ENCODE measurements at places on chromosomes 1 and 21. TPM values are rescaled to one million over a fixed set of nuclear protein-coding genes. Genes with fewer than 3 reads are reported as not detected.

DNA sequence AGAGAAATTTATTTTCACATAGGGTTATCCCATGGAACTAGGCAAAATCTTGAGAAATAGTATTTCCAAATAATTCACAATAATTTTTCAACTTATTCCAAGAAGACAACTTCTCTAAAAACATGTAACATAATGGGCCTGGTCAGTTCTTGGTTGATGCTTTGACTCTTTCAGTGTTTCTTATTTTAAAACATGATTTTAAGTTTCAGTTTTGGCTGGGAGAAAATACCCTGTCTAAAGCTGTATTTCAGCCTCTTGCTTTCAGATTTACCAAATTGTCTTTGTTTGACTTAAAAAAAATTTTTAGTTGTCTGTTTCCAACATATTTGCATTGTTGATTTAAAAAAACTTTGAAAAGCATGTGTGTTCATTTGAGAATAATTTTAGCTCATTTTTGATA, 5.1 kb downstream of the OR2T4 start:
- no peak for DNase-seq

GRCh38 chr1:221415651-221416050, 326.2 kb downstream of the DUSP10 start:
- no peak for DNase-seq

GRCh38 chr1:30403726-30404125, 319.7 kb downstream of the MATN1 start:
- DNase-seq, result no peak

- no peak for DNase-seq
Observed at GRCh38 chr1:225896937-225897549, 8.1 kb upstream of the LEFTY1 start.

GRCh38 chr1:35210321-35211119, 17.6 kb upstream of the SFPQ start:
- DNase-seq, result no peak

DNA sequence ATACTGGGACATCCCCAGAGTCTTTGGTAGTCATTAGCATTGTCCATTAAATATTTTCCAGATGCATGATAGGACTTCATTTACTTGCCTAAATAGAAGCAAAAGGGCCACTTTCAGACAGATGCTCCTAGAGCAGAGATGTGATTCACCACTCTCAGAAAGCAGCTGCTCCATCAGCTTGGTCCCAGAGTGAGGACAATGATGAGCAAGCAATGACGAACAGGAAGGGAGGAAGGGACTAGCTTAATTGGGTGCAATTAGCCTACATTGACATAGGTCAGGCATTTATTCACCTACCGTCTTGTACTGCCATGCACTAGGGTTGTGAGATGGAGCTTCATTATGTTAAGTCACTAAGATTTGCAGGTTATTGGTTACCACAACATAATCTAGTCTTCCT, 85.1 kb upstream of the PLXNA2 start:
- no peak for DNase-seq

- DNase-seq, result no peak
Observed at GRCh38 chr1:48767975-48768510, 8.6 kb downstream of the BEND5 start.

- DNase-seq, result no peak
Observed at GRCh38 chr1:180594723-180595122, 36.0 kb downstream of the OVAAL start.

DNA sequence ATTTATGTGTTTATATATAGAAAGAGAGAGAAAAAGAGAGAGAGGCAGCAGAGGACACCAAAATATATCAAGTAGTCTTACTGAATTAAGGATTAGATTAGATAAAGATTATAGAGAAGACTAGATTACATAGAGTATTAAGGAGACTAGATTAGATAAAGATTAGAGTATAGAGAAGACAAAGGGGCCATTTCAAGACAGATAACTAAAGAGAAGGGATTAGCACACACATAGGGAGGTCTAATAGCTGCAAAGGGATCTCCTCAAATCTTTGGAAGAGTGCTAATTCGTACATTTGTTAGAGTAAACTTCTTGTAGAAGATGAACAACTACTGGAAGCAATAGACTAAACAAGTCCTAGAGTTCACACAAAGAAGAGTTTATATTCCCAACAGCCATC, 34.2 kb downstream of the OR6Y1 start:
- DNase-seq, result no peak

GRCh38 chr1:232629250-232630046, 485 bp downstream of the SIPA1L2 start:
- DNase-seq, result peak; percentile 90

- no peak for DNase-seq
Observed at GRCh38 chr1:102098536-102098935, 101.8 kb upstream of the OLFM3 start.

DNA sequence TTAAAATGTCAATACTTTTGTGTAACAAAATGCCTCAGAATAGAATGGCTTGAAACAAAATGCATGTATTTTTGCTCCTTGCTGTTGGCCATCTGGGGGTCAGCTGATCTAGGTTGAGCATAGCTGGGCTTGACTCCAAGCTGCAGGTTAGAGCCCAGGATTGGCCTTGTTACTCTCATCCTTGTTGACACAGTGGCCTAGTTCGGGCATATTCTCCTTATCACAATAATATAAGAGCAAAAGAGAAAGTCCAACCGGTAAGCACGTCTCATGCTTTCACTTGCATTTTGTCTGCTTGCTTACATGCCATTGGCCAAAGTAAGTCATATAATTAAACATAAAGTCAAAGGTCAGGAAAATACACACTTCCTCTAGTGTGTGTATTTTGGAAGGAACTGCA, 456.2 kb downstream of the KCNT2 start:
- DNase-seq, result no peak

GRCh38 chr1:234719454-234720251, 109.7 kb upstream of the IRF2BP2 start:
- no peak for DNase-seq

DNA sequence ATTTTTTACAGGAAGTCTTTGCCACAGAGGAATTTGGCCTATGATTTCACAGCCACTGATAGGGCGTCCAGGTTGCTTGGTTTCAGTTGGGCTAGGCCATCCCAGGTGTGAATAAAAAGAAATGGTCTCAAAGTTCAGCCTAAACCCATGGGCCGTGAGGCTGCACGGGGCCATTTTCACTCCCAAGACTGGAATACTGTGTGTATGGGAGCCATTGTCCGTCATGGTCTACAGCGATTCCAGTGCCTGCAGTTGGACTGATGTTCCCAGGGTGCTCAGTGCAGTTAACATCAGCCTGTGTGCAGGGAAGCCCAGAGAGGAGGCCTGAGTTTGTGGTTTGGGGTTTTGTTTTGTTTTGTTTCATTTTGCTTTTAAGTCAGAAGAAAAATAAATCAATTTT, 133.2 kb downstream of the ADSS2 start:
- no peak for DNase-seq

- peak; percentile 88 for DNase-seq
Observed at GRCh38 chr1:38941527-38942019, at the start of gene RHBDL2. TSS of gene RHBDL2 (minus strand) at chr1:38941830. CDS start at chr1:38919212, 22,618 bp downstream.

DNA sequence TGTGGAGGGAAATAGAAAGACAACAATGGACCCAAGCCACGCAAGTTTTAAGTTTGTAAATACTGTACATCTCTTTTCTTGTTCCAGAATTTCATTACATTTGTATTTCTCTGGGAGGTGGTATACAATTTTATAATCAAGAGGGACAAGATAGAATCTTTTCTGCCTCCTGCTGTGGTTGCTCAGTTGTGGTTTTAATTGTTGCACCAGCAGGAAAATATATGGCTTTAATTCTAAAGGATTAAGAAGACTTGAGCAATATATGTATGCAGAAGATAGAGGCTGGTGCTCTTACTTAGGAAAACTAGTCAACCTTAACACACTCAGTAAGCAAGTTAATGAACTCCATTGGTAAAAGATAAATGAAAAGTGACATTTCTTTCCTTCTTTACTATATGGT, 19.8 kb upstream of the ASB17 start:
- DNase-seq, result no peak

GRCh38 chr1:157407917-157408525, 144.3 kb downstream of the FCRL5 start:
- no peak for DNase-seq

DNA sequence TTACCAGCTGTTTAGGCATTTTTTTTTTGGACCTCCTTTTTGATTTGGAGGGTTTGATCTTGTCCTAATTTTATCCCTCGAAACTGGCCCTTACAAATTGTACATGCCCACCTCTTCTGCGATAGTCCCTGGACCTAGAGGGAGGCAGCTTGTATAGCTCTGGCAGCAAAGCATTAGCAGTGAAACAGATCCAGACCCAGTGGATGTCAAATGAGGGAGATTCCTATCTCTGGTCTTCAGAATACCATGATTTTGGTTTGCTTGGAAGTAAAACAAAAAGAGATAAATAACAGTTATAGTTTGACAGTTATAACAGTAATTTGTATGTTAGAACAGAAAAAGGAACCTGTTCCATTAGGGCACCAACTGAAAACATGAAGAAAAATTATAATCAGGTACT, 123.6 kb downstream of the MIS18A start:
- no peak for DNase-seq

DNA sequence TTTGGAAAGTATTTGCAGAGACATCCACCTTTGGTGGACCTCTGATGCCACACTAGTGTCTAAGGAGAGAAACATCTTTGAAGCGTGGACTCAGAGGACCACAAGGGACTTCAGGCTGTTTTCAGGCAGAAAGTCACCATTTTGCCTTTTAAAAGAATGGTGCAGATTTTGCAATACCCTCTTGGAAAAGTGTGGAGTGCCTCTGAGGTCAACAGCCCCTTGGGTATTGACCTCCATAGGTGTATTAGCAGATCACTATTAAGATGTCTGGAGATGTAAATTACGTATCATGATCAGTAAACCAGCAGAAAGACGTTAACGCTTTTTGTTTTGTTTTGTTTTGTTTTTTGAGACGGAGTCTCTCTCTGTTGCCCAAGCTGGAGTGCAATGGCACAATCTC, 87.0 kb downstream of the INTS7 start:
- DNase-seq, result no peak

DNA sequence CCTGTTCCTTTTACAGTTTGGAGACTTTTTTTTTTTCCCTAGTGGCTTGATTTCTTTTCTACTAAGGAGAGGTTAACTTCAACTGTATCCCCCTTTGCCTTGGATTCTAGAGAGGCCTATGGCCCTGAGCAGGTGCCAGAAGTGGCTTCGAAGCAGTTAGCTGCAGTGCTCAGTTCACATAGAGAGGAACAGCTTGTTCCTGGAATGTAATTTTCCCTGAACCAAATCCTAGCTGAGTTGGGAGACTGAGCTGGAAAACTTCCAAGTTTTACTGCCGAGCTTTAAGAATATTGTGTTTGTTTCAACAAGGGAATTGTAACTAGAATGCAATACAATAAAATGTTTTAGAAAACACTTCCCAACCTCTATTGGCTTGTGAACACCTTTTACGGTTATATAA, 17.5 kb downstream of the RD3 start:
- no peak for DNase-seq

DNA sequence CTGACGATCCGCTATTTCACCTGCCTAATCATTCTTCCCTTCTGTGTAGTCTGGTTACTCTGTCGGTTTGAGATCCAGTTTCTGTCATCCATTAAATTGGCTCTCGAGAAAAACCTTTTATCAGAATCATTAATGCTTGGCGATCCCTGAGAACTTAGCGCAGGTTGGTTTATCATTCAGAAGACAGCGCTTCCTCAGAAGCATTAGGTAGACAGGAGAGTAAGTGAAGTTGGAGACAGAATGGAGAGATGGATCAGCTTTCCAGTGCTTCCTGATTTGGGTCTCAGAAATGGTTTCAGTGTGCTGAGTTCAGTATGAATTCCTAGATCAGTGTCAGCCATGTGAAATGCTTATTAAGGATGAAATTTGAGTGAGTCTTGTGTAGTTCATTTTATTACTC, 1.3 kb downstream of the USP1 start:
- no peak for DNase-seq

GRCh38 chr1:12420171-12420570, 190.3 kb downstream of the VPS13D start:
- no peak for DNase-seq

DNA sequence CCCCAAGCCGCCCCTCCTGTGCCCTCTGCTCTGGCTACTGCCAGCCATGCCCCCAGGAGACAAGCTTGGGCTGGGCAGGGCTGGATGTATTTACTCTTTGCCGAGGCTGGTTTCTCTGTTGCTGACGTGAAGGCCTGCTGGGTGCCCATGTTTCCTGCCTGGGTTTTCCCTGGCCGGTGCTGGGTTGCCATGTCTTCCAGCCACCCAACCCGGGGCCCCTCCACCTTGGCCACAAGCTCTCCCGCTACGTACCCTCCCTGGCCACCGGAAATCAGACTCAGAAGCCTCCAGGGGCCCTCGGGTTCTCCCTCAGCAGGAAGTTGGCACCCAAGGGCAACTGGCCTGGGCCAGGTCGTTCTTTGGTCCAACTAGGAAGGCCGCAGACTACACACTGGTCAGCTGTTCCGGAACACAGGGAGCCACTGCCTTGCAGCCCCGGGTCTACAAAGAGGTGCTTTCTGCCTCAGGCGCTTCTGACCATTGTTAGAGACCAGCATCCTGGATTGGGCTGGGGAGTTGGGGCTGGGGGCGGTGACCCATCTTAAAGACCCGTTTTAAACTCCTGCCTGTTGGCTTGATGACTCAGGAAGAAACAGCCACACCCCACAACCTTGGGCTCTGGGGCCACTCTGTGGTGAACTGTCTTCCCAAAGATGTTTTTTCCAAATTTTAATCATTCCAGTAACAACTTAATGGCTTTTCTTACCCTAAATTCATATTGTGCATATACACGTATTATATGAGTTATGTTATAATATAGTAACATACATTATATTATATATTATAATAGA, 71.2 kb upstream of the RUNX3 start:
- DNase-seq, result no peak

- no peak for DNase-seq
Observed at GRCh38 chr1:39196244-39197215, 8.0 kb upstream of the MACF1 start.

DNA sequence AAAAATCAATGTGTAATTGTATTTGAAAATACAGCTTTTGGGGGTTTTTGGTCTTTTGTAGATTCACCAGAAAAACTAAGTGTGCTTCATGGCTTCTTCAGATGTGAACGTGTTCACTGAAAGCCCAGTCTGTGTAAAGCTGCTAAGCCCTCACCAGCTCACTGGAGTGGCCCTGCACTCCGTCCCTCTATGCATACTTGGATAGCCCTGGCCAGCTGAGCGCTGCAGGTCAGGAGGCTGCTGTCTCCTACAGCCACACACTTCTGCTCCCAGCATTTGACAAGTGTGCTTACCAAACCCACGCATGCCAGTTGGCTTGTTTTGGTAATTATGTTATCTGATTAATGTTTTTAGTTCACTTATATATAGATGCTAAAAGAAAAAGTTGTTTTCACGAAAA, 163.5 kb downstream of the TLR5 start:
- no peak for DNase-seq

ANKRD35 gene
- total RNA-seq, result 5.0 TPM

CHI3L1 gene
- total RNA-seq, result 26.7 TPM

TLR5 gene
- total RNA-seq, result 5.2 TPM

MIXL1 gene
- total RNA-seq, result not detected

HES2 gene
- total RNA-seq, result not detected

OR2T4 gene
- total RNA-seq, result not detected

LINGO4 gene
- total RNA-seq, result not detected

GNG4 gene
- 0.38 TPM for total RNA-seq

RORC gene
- not detected for total RNA-seq

EIF3I gene
- 131 TPM for total RNA-seq

LPAR3 gene
- total RNA-seq, result not detected

ARTN gene
- total RNA-seq, result 4.2 TPM

CYP4Z1 gene
- total RNA-seq, result 1.5 TPM

LRRIQ3 gene
- 0.71 TPM for total RNA-seq

ATP6V1G3 gene
- not detected for total RNA-seq

ZMYM1 gene
- total RNA-seq, result 12.8 TPM

NFIA gene
- 183 TPM for total RNA-seq

CELA2A gene
- total RNA-seq, result not detected

FAM72C gene
- total RNA-seq, result 0.19 TPM

ZYG11A gene
- 0.05 TPM for total RNA-seq

IL19 gene
- not detected for total RNA-seq

FCER1G gene
- total RNA-seq, result 101 TPM

GPBP1L1 gene
- total RNA-seq, result 75.9 TPM

All from posterior vena cava (tissue), 2 donors.